ENCODE measurements at places on chromosomes 13 and 19.

DNA sequence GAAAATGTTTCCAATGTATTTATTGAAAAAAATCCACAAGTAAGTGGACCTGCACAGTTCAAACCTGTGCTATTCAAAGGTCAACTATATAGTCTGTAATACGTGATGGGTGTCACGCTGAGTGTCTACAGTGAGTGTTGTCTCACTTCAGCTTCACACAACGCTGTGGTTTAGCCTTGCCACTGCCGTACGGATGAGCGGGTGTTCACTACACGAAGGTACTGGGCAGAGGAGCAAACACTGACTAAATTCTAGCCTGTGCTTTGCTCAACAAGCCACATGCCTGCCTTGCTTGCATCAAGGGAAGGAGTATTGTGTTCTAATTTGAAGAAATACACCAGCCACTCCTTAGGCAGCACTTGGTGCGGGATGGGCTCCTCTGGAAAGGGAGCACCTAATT is 3.4 kb upstream of the FFAR3 start:
- no peak for DNase-seq

DNA sequence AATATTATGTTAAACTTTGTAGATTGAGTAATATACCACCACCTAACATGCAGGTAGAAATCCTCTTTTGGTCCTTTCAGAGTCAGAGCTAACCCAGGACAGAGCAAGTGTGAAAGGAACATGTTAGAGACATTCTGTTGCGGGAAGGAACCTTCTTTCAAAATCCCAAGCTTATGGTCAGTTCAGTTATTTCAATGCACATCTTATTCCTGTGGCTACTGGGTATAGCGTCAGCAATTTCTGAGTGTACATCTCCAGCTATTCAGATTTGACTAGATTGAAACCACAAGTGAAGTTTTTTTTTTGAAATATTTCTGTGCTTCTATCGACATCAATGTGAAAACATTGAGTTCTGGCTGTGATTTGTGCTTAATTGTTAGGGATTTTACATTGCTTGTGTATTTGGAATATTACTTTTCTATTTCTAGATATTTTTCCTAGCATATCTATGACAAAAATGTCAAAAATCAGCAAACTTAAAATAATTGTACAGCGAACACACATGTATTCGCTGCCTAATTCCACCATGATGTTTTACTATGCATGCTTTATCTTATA is 165.3 kb downstream of the LMO7 start:
- no peak for DNase-seq

DNA sequence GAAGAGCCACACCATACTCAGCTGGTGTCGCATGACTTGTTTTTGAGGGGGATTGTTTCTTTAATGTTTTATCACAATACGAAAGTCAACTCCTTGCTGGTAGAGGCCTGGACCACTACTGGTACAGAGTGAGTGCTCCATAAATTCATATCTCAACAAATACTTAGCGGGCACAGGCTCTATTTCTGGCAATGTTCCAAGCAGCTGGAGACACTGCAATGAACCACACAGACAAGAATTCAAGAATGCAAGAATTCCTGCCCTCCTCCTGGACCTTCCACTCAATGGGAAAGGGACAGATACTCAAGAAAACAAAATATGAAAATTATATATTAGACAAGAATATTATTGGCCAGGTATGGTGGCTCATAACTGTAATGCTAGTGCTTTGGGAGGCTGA is 5.1 kb upstream of the FXYD5 start:
- no peak for DNase-seq

GRCh38 chr13:36903925-36904595 is 16.0 kb downstream of the SMAD9 start:
- no peak for DNase-seq

GRCh38 chr13:60759499-60759898 is 362.5 kb downstream of the TDRD3 start:
- no peak for DNase-seq

GRCh38 chr19:40348961-40349507 is 539 bp downstream of the PLD3 start:
- no peak for DNase-seq

- no peak for DNase-seq
Observed at GRCh38 chr13:29654384-29654783, 58.9 kb upstream of the SLC7A1 start.

DNA sequence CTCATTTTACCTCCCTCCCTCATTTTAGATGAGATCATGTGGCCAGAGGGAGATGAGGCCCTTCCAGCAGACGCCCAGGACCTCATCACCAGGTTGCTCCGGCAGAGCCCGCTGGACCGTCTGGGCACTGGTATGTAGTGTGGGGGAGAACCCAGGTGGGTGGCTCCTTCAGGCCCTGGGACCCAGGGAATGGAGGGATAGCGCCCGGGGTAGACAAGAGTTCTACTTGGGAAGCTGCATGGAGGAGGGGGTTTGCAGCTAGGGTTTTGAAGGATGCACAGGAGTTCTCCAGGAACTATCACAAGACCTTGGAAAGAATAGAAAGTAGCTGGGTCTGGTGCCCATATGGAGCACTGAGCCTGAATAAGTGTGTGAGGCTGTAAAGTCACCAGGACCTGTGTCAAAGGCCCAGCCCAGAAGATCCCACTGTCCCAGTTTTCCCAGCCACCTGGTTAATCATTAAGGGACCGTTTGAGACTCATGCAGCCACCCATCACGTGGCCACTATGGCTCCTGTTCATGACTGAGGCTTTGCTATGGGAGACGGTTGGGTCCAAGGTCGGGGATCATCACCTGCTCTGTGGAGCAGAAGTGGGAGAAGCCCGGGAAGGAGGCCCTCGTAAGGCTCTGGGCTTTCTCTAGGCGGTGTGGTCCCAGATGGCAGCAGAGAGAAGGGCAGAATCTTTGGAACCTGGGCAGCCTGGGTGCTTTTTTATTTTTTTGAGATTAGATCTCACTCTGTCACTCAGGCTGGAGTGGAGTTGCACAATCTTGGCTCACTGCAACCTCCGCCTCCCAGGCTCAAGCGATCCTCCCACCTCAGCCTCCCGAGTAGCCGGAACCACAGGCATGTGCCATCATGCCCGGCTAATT is 17.0 kb upstream of the PIK3R2 start:
- DNase-seq, result no peak

GRCh38 chr19:14480700-14481079 is 5.5 kb upstream of the PTGER1 start:
- DNase-seq, result no peak

- no peak for DNase-seq
Observed at GRCh38 chr13:26976313-26976712, 195.3 kb downstream of the USP12 start.

- no peak for DNase-seq
Observed at GRCh38 chr13:78958006-78958405, 299.1 kb upstream of the OBI1 start.

DNA sequence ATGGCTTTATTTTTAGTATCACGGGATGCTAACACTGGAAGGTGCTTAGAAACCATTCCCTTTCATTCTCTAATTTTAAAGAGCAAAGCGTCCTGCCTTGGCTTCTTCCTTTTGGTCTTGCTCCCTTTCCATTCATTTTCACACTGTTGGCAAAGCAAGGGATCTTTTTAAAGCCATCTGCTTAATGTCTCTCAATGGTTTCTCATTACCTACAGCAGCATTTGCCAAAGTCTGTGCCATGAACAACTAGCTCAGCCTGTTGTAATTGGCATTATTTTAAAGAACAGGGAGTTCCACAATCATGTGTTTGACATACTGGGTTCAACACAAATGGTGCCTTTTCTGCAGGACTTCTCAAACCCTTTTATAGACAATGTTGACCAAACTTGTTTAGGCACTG is 444.3 kb downstream of the GPC6 start:
- no peak for DNase-seq

- no peak for DNase-seq
Observed at GRCh38 chr13:31101472-31102170, 60.1 kb downstream of the HSPH1 start.

DNA sequence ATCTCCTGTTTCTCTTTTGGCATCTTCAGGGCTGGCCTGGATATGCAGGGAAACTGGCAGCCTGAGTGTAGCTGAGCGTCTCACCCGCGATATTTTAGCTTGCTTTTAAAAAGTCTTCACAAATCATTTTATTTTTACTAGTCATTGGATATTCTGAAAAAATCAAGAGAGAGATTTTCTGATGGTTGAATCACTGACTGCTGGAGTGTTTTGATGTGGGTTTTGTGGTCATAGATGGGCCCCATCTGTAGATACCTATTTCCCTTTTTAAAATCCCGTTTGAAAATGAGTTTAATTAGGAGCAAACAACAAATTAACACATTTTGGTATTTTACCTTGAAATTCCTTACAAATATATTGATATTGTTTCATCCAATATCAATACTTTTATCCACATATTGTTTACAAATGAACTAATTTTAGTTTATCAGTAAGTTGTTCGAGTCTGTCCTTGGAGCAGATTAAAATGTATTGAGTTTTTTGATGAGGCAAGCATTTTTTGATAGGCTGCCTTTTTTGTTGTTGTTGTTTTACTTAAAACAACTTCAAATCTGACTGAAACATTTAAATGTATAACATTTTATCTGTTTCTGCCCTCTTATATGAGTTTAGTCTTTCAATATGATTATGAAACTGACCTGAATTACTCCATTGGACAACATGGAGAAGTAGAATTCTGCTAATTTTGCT is 21.5 kb upstream of the OXGR1 start:
- DNase-seq, result no peak

GRCh38 chr13:21898459-21898858 is 227.6 kb downstream of the FGF9 start:
- no peak for DNase-seq

DNA sequence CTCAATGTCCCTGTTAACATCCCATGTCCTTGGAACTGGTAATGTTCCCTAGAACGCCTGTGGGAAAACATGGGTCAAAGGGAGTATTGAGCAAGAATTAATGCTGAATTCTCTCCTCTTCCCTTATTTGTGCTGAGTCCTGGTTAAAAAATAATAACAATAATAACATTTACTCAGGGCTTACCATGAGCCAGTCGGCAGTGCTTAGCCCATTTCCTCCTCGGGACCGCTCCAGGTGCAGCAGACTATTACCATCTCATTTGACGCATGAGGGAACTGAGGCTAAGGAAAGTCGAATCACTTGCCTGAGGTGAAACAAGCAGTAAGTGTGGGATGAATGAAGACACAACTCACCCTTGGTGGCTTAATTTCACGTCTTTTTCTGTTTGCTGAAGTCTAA is 33.6 kb upstream of the SLC15A1 start:
- DNase-seq, result no peak

- no peak for DNase-seq
Observed at GRCh38 chr13:52377898-52378297, 28.1 kb downstream of the THSD1 start.

DNA sequence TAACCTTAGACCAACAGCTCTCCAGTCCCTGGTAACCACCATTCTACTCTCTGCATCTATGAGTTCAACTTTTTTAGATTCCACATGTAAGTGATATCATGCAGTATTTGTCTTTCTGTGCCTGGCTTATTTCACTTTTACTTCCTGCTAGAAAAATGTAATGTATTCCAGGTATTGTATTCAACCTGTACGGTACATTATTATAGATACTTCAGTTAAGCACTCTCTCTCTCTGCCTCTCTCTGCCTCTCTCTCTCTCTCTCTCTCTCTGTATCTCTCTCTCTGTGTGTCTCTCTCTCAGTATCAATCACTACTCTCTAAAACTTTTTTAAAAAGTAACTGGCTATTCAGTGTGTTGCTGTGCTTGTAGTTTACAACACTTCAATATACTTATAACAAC is 8.4 kb downstream of the DACH1 start:
- no peak for DNase-seq

GRCh38 chr19:8242211-8242821 is 33.1 kb downstream of the CERS4 start:
- no peak for DNase-seq
